Stimulated activated naive CD4-positive, alpha-beta T cell treated with Interleukin-2 at 50 U/mL for 16 hours (primary cell): ENCODE measurements at places on chromosomes 1 and 21.
A peak's percentile ranks its signal among the peaks of the same experiment; 100 is the strongest.

DNA sequence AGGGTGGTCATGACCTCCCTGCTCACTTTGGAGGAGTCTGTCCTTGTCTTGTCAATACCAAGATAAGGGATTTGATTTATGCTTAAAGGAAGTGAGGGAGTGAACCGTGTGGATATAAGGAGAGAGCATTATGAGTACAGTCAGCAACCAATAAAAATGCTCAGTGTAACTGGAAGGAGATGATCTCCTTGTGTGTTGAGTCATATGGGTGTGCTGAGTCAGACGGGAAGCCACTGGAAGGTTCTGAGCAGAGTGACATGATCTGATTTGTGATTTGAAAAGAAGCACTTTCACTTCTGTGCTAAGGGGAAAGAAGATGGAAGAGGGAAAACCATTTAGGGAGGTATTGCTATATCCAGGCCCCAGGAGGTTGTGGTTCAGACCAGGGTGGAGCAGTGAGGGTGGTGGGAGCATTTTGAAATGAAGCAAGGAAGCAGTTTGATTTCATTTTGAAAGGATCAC is 2.5 kb upstream of the BCL10 start:
- peak; percentile 37 for DNase-seq

- DNase-seq: no peak
Measured at GRCh38 chr1:232300466-232300865, 329.5 kb downstream of the SIPA1L2 start.

DNA sequence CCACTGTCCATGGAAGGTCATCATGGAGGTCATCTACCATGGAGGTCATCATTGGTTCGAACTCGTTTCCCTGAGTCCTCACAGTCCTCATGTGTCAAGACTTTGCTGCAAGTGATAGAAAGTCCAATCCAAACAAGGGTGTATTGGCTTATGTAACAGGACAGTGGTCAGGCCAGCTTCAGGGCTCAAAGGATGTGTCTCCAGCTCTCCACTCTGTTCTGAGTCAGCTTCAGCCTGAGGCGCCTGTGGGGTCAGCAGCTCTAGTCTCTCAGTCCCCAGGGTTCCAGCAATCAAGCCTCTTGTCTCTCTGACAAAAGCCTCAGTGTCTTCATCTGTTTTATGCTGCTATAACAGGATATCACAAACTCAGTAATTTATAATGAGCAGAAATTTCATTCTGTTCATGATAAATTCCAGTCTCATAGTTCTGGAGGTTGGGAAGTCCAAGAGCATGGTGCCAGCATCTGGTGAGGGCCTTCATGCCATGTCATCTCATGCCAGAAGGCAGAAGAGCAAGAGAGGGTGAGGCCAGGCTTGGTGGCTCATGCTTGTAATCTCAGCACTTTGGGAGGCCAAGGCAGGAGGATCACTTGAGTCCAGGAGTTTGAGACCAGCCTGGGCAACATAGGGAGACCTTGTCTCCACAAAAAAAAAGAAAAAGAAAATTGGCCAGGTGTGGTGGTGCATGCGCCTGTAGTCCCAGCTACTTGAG is 19.5 kb downstream of the A3GALT2 start:
- DNase-seq: no peak

- DNase-seq: no peak
Measured at GRCh38 chr21:42652527-42653230, 742 bp upstream of the PDE9A start.

DNA sequence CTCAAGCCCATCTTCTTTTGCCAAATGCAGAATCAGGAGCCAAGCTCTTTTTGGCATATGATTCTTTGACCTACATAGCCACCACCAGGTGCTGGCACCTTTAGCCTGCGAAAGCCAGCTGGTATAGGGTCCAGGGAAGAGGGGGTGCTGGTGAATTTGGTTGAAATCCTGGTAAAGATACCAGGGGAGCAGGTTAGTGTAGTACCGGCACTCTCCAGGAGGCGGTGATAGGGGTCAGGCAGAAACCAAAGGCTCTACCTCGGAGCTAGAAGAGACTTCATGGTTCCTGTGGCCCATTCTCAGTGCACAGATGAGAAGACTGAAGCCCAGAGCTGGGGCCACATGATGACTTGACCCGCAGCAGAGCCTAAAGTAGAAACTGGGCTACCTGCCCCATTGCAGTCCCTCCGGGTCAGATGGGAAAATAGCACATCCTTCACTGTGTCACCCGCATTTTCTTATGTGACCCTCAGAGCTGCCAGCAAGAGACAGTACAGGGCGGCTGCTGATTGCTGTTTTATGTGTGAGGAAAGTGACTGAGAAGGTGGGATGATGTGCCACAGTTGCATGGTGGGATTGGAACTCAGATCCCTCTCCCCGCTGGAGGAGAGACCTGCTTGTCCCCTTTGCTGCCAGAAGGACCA is 36.0 kb upstream of the IL19 start:
- DNase-seq: peak; percentile 71

GRCh38 chr1:41399145-41399795 is 38.0 kb downstream of the FOXO6 start:
- no peak for DNase-seq

DNA sequence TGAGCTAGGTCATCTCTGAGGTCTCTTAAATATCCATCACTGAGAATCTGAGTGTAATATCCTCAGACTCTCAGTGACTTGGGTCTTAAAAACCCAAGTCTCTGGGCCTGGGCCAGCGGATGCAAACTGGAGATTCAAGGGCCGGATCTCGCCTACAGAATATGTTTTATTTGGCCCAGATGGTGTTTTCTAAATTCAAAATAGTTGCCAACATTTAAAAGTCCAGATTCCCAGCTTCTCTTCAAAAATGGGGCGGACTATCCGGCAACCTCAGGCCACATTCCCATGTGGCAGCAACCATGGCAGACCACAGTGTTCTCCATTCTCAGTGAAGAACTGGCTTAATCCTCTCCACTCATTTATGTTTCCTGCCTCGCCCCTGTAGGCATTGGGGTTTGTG is 12.7 kb upstream of the HEYL start:
- no peak for DNase-seq

- no peak for DNase-seq
Measured at GRCh38 chr21:38623552-38623951, 125.3 kb upstream of the ERG start.

DNA sequence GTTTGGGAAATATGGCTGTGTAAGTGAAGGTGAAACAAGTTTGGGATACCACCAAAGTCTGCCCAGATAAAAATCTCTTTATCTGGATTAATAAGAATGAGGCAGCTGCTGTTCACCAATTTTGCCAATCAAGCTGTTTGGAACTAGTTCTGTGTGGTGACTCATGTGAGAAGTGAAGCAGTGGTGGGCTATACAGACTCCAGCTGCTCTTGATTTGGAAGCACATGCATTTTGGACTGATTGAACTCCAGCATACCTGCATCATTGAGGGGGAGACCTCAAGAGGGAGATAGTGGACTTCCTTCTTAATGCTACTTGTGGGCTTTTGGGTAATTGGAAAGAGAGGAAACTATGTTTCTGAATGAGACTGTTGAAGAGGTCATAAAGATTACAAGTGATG is 99.2 kb upstream of the B3GALT2 start:
- no peak for DNase-seq

GRCh38 chr1:56034222-56034621 is 545.1 kb downstream of the PLPP3 start:
- no peak for DNase-seq

- no peak for DNase-seq
Measured at GRCh38 chr1:216499581-216500272, 76.5 kb upstream of the USH2A start.

DNA sequence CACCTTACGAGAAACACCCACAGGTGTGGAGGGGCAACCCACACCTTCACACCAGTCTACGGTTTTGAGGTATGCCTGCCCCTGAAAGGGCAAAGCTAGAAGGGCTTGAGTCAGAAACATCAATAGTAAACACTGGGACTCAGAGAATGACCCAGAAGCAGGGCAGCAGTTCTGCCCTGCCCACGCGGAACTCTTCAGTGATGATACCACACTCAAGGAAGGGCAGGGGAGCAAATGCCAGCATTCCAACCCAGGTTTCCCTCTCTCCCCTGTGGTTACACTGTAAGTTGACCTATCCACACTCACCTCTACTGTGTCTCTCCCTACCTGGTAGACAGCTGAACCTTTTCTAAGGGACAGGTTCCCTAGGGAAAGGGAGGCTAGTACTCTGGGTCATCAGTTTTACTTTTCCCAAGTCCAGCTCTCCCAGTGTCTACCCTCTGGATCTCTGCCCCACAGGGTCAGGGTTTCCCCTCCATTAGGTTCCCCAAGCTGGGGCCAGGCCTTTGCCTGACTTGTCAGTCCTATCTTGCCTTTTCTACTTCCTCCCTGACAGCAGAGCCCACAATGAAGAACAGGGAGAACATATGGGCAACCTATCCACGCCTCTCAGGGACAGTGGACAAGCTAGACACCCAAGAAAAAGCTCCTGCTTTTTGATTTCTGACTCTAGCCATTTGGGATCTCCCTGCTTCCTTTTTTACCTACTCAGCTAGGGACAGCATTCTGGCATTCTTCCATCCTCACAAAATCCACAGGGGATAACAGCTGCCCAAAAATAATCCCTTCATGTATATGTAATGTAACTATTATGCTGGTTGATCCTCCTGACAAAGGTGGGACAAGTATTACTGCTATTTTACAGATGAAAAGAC is 3.0 kb downstream of the F11R start:
- DNase-seq: no peak

GRCh38 chr1:33828059-33828458 is 35.8 kb upstream of the HMGB4 start:
- DNase-seq: no peak

- DNase-seq: no peak
Measured at GRCh38 chr1:70745199-70745598, 302.4 kb downstream of the PTGER3 start.

- DNase-seq: no peak
Measured at GRCh38 chr1:245901037-245901436, 606.0 kb downstream of the SMYD3 start.

DNA sequence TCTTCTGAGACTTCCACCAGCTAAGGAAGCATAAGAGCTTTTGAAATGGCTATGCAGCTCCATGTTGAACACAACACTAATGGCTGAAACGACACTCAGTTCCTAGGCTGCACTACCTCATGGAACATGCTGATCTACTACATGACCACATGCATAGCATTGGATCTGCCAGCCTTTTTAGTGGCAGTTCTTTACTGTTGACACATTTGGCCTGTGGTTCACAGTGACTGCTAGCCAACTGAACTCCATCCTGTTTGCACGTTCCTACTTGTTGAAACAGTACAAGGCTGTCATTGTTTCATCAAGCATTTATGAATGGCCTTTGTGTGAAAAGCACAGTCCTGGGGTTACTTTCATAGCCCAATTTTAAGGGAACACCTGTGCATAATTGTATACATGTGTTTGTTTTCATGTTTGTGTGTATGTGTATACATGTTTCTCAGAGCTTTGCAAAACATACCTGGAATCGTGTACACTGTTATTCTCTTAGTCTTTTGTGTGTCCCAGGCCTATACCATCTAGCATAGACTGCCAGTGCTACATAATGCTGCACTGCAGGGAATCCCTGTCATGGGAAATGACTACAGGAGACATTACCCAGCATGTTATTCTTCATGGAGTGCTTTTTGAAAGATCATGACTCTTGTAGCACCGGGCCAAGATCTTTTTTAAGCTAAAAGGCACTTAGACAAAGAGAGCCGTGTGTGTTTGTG is 179.6 kb upstream of the ESRRG start:
- DNase-seq: no peak

DNA sequence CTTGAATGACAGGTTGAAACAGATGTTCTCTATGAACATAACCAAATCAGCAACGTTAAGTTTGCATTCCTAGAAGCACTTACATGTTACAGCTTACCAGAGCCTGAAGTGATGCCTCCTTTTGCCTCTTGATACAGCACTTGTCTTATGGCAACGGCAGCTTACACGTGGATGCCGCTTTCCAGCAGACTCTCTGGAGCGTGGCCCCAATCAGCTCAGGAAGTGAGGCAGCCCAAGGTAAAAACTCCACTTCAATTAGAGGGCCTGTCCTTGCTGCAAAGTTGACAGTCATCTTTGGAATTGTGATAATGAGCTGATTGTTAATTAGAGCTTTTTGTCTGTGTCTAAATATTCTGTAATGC is 345.1 kb downstream of the RYR2 start:
- no peak for DNase-seq

DNA sequence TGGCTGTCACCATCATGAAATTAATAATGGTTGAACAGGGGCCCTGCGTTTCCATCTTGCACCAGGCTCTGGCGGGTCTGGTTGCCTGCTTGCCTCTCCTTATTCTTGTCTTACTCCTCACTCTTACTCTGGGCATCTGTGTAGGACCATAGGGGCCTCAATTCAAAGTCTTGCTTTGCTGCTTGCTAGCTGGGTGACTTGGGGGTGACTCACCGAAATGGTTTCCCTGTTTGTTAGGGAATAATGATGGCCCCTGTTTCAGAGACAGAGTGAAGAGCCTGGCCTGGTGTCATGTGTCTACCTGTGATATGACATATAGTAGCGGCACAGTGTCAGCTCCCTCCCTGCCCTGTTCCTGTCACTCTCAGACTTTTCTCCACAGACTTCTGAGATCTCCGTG is 24.6 kb downstream of the KCNC4 start:
- no peak for DNase-seq

DNA sequence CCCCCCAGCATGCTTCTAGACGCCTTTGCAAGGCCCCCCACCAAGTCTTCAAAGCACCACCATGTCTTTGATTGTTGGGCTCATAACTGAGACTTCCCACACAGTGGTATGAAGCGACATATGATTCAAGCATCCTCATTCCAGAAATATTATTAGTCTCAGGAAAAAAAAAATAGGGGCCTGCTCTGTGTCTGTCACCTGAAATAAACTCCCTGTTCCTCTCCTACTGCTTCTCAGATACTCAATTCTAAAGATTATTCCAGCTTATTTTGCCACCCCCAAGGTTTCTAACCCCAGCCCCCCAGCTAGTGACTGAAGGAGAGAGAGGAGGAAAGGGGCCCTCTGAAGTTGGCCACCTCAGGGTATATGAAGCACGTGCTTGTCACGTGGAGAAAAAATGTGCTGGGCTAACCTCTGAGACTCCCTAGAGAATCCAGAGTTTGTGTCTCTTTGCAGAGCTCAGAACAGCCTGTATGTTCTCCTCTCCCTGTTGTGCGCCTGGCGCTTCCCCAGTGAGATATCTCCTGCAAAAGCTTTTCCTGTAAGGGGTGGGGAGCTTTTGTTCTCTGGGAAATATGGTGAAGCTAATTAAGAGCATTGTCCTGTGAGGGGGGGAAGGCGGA is 35.9 kb upstream of the RASAL2 start:
- DNase-seq: no peak

DNA sequence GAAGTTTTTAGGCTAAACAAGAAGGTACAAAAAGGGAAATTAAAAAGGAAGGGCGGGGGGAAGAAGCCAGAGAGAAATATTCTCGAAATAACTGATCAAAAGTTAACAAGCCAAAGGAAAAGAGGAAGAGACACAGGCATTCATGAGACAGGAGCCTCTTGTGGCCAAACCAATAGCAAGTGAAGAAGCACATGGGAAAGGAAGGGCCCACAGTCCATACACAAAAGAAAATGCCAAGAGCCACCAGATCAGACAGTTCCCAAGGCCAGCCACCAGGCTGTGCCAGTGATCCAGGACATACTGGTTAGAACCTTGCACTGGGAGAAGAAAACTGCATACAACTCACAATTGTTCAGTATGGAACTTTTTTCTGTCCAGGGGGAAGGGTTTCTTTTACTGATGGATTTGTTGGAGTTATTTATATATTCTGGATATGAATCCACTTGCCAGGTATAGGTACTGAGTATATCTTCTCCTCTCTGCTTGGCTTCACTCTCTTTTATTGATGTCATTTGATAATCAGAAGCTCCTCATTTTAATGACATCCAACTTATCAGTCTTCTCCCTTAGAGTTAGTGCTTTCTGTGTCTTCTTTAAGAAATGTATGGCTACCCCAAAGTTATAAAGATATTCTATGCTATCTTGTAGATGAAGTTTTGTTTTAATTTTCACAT is 76.8 kb downstream of the CD46 start:
- DNase-seq: peak; percentile 53

- no peak for DNase-seq
Measured at GRCh38 chr1:86259390-86259789, 102.8 kb upstream of the COL24A1 start.
